ENCODE measurements at places on chromosomes 6 and 20.

DNA sequence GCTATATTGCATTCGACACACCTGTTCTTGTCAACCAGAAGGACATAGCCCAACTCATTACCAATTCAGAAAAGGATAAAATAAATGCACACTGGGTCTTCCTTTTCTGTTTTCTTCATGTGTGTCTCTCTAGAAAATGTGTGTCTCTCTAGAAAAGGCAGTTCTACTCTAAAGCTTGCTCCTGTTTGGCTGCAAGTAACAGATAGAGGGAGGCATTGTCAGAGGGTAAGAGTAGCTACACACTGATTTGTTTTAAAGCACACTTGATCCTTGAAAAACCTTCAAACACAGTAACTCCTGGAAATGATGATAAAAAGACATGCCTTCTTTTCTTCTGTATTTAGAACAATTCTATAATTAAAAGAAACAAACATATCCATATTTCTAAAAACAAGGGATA lies 21.3 kb downstream of the GRM1 start:
- DNase-seq, result no peak

- DNase-seq, result no peak
Measured at GRCh38 chr6:92962846-92963245, 456.5 kb downstream of the EPHA7 start.

GRCh38 chr20:53037621-53038020 lies 65.5 kb downstream of the TSHZ2 start:
- no peak for DNase-seq

- no peak for DNase-seq
Measured at GRCh38 chr6:37514837-37515236, 15.1 kb upstream of the CCDC167 start.

- DNase-seq, result no peak
Measured at GRCh38 chr20:64159711-64160110, 4.5 kb upstream of the MYT1 start.

- DNase-seq, result no peak
Measured at GRCh38 chr6:82441047-82441855, 77.6 kb downstream of the TPBG start.

GRCh38 chr20:9995510-9996272 lies 39.1 kb upstream of the ANKEF1 start:
- no peak for DNase-seq

DNA sequence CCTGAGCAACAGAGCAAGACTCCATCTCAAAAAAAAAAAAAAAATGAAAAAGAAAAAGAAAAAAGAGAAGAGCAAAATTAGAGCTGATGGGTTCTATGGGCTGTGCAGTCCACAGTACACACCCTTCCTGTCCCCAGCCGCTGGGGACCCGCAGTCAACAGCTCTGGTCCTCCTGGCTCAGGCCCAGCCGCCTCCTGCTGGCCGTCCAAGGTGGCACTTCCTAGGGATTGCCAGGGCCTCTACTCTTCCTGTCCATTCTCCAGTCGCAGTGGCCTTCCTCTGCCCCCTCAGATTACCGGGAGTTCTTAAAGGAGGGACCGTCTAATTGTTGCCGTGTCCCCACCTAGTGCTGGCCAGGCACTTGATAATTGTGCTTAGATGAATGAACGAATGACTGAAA lies 41.7 kb downstream of the TMEM242 start:
- no peak for DNase-seq

DNA sequence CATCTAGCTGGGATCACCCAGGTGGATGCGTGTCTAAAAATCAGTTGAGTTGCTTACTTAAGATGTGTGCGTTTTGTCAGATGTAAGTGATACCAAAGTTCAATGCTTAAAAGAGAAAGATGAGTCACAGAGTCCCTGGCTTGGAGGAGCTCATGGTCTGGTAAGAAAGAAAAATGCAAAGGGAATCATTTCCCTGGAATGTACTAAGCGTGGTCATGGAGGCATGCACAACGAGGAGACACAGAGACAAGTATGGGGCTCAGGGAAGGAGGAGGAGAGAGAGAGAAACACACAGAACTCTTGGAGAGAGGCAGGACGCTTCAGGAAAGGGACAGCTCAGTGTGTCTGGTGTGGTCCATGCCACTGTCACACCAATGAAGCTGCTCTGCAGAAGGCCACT lies 186.9 kb upstream of the GMDS start:
- peak; percentile 94 for DNase-seq

DNA sequence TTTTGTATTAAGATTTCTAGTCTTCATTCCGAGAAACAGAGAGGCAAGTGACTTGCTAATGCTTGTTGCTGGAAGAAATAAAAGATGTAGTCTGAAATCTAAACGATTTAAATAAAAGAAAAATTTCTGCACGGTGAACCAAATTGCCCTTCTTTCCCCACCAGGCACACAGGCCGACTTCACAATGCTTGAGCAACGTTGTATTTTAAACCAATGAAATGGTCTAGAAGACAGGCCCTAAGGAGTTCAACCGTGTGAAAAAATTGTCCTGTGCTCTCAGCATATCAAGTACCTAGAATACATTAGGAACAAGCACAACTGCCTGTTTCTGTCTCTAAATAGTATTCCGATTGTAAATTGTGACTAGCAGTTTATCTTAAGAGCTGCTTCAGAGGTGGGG lies 308.8 kb upstream of the SOX4 start:
- no peak for DNase-seq

DNA sequence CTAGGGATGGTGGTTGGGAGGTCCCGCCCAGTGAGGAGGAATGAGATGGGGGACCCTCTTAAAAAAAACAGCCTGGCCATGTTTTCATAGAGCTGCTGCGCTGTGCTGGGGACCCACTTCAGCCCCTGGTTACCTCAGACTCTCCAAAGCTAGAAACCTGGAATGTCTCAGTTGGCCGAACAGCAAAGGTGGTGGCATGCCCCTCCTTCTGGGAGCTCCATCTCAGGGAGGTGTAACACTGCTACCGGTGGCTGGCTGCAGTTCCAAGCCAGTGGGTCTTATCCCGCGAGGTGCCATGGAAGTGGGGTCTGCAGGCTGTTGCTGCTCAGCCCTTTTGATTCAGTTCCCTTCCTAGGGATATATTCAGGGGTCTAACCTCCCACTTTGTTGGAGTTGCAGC lies 35.7 kb upstream of the TFB1M start:
- no peak for DNase-seq

GRCh38 chr6:82066991-82067411 lies 180.5 kb downstream of the IBTK start:
- DNase-seq, result peak; percentile 40

- peak; percentile 59 for DNase-seq
Measured at GRCh38 chr6:139776041-139776440, 401.6 kb upstream of the CITED2 start.

DNA sequence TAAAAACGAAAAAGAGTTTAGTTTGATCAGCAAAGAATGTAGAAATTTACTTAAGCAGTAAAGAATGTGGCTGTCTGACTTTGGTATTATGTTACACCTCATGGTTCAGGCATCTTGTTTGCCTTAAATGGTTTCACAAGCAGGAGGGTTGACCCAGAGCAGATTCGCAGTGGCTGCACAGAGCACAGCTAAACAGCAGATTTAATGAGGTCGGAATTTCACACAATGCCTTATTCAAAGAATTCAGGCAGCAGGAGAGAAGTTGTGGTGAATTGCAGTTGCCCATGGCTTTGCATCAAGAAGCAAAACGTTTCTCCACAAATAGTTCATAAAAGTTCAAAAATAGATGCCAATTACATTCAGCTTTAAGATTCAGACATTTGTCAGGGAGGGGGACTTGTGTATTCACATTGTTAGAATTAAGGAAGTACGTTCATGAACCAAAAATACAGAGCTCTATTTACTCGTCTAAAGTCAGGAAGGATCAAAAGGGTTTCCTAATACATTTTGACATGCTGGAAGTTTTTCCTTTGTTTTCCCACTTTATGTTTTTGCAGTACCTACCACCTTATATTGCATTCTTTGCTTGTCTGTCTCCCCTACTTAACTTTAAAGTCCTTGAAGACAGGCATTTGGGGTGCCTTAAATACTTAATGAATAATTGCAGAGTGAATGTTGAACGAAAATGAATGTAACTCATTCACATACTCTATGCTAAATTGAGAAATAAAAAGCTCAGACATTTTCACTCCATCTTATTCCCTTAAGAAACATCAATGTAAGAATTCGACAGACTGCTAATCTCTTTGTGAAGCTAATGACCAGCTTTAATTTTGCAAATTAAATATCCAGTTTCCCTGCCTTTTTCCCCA lies 1163.6 kb upstream of the CITED2 start:
- peak; percentile 100 for DNase-seq

Data from choroid plexus epithelial cell (primary cell).